ENCODE measurements at places on chromosomes 5 and 9. TPM values are rescaled to one million over a fixed set of nuclear protein-coding genes. Genes with fewer than 3 reads are reported as not detected.

PTGES gene
- total RNA-seq, result not detected

GARIN3 gene
- not detected for total RNA-seq

DMGDH gene
- 130 TPM for total RNA-seq

FRRS1L gene
- 0.08 TPM for total RNA-seq

LRRC19 gene
- total RNA-seq, result 2.0 TPM

ITGA2 gene
- total RNA-seq, result 0.42 TPM

CDHR2 gene
- 21.8 TPM for total RNA-seq

SMIM32 gene
- total RNA-seq, result not detected

FOXD4 gene
- 0.05 TPM for total RNA-seq
